ENCODE measurements at places on chromosomes 7 and 10.
A peak's percentile ranks its signal among the peaks of the same experiment; 100 is the strongest.

DNA sequence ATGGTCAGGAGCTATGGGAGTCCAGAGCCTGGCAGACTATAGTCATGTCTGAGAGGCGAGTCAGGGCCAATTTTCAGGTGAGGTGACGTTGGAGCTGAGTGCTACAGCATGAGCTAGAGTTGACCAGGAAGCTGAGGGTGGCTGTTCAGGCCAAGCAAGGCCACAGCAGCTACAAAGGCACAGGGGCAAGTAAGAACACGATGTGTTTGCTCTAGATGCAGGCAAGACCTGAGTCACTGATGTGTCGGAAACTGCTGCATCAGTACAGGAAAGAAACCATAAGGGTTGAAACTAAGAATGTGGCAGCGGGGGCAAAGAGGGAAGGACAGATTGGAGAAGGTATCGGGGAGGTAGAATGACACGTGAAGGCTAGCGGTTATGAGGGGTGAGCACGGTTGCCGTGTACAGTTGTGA, 11.8 kb upstream of the RRP12 start:
- no peak for ATAC-seq

DNA sequence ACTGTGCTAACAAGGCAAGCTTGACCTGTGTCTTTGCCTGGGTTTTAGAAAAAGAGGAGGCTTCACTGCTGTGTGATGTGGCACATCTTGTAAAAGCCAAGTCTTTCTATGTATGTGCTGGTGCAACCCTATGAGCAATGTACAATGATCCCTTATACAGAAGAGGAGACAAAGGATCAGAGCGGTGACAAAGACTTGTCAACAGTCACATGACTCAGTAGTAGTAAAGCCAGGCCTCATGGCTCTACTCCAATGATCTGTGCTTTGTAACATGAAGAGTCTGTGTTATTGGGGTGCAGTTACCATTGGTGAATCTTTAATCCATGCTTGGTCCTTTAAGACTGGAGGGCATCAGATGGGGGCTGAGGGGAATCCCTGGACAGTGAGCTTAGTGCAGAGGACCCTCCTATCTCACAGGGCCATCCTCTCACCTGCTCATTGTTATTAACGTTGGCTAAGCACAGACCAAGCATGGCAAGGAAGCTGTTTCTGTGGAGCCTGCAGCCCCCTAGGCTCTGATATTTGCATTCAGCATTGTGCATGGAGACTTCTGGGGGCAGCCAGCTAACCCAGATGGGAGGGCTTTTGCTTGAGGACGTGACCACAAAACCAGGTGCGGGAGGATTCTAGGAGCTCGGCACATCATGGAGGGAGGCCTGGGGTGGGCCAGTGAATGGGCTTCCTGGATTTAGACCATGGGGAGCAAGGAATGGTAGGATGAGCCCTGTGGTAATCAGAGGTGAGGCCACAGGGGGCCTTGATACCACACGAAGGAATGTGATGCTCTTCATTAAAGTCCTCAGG, 308.8 kb upstream of the ZNF32 start:
- ATAC-seq, result no peak

DNA sequence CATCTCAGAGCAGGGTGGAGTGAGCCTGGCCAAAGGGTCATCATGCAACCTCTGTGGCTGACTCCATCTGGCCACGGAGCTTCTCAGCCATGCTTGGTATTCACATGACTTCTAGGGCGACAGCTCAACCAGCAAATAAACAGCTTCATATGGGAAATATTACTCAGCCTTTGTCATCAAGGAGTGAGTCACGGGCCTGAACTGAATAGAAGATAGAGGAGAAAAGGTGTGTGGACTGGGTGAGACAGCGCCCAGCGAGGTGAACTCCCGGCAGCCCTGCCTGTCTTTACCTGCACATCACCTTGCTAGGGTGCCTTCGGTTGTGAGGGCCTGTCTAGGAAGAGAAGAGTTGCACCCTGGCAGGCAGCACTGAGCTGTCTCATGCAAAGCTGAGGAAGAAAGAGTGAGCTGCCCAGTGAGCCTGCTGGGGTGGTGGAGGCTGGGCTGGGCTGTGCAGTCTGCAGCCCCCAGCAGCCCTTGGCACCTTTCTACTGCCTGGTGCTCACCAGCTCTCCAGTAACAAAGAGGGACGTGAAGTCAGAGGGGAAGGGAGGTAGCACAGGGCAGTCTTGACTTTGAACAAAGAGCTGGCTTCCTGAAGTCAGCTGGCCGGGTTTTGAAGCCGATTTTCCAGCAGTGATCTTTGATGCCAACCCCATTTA, 114.2 kb downstream of the EGFR start:
- ATAC-seq, result peak; percentile 76

DNA sequence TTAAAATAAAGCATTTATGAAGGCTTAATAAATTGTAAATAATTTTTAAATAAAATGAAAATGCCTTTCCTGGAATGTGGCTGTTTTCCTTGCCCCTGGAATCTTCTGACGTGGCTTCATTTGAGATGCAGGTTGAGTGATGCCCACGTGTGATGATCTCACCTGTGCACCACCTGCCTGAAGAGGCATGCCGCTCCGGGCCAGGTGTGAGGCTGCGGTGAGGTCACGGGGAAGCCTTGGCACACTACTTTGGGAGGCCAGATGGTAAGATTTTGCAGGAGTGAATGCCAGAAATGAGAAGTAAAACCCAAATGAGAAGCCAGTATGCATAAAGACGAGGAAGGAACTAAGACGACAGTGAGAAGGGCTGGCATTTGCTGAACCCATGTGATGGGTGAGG, 36.2 kb downstream of the GOT1 start:
- no peak for ATAC-seq

DNA sequence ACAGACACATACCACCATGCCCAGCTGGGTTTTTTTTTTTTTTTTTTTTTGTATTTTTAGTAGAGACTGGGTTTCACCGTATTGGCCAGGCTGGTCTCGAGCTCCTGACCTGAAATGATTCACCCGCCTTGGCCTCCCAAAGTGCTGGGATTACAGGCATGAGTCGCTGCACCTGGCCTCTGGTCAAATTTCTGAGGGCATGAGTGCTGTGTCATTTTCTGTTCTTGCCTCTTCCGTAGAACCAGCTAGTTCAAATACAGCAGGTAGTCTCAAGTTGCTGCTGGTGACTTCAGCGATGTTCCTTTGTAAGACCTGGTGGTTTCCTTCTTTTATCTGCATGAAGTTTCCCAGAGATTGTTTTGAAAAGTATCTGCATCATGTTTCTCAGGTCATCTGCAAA, 134.8 kb upstream of the SHH start:
- ATAC-seq, result no peak

DNA sequence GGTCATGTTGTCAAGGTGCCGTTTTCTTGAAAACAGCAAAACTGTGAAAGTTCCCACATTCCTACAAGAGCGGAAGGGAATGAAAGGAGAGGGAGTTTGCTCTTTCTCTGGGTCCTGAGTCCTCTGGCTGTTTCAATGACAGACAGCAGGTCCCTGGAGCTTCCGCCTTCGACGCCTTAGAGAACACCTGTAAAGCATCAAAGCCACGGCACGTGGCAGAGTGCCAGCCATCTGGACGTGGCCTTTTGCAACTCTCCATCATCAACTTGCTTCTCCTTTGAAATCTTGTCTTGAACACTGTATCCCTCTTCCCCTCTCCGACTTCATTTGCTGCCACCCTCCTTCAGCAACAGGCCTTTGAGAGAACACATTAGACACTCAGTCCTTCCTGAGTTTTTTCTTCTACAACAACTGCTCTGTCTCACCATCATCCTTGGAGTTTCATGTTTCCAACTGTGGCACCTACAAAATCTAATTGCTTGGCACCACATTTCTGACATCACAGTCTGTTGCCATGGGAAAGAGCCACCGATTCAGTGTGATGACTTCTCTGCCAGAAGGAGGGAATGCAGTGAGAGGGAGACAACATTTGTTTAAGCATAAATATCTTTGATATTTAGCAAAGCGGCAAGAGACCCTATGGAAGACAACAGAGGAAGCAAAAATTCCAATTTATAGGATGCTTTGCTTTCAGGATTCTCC, 204.9 kb upstream of the PTER start:
- no peak for ATAC-seq

DNA sequence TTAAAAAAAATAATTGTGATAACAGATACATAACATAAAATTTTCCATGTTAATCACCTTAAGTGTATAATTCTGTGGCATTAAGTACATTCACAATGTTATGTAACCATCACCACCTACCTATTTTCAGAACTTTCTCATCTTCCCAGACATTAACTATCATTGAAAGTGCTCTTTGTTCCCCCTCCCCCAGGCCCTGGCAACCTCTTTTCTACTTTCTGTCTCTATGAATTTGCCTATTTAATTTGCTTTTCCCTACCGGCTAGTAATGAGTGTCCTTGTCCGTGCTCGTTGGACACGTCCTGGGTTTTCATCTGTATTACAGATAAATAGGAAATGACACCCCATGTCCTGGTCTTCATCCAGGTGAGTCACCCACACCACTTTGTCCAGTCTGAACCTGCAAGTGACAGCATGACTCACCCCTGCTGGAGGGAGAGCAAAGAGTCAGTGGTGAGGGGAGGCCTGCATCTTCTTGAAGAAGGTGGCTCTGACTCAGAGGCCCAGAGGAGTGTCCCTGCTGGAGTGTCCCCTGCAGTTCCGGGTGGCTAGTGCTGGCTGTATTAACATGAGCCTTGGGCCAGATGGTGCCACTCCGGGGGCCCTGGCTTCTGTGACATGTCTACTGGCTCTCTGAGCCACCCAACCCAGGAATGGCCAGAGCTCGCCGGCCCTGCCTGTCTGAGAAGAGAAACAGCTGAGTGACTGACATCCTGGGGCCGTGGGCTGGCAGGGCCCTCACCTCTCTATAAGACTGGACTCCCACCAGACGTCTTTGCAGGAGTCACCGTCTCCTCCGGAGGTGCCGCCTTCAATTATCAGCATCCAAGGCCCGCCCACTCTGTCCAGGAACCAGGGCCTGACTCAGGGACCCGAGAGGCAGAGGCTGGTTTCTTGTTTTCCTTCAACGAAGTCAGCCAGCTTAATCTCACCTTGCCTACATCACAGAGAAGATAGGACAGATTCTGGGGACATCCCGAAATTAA, 503.2 kb upstream of the MKI67 start:
- ATAC-seq, result no peak

- ATAC-seq, result peak; percentile 96
Observed at GRCh38 chr7:131244259-131244852, 83.3 kb upstream of the MKLN1 start.

DNA sequence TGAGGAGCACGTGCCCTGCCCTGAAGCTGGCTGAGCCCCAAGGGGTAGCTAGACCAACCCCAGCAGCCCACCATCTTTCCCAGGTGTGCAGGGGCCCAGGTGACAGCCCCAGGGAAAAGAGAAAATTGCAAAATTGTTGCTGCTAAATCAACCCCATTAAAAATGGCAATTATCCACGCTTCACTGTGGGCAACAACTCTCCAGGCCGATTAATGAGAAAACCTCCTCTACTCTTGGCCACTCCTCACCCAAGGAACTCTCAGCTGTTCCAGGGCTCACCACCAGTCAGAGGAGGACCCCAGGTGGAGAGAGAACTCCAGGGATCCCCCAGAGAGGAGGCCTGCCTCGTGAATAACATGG, 516.1 kb upstream of the MGMT start:
- ATAC-seq, result no peak

DNA sequence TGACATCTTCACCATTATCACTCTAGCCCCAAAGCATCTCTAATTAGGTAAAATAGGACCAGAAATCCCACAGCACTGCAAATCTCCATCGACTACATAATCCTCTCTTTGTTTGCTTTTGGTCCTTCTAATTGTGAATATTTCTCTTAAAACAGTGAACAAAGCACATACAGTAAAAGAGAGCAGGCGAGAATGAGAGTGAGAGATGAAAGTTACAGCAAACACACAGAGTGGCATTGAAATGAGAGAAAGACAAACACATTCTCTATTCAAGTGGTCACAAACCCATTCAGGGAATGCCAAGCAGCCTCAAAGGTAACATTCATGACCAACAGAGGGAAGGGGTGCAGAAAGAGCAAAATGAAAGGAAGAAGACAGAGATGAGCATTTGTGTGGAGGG, 109.8 kb upstream of the PTN start:
- ATAC-seq, result no peak

DNA sequence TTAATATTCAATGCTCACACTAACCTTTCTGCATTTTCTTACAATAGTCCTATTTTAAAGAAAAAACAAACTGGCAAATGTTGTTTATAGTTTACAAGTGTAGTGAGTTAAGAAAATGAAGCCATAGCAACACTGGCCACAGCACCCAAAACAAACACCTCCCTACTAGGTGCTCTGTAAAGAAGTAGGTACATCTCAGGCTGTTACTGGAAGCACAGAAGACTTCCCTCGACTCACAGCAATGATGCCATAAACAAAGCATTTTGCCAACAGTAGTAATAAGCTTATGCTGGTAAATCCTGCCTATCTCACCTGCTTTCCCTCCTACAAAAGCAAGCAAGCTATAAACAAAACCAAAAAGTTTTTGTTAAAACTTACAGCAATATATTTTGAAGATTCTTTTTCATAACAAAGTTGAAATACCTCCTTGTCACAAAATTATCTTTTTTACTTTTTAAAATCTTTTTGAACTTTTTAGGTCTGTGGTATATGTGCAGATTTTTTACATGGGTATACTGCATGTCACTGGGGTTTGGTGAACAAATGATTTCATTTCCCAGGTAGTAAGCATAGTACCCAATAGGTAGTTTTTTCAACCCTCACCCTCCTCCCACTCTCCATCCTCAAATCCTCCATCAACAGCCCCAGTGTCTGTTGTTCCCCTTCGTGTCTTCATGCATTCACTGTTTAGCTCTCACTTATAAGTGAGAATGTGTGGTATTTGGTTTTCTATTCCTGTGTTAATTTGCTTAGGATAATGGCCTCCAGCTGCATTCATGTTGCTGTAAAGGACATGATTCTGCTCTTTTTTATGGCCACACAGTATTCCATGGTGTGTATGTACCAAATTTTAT, 28.4 kb downstream of the COA1 start:
- peak; percentile 26 for ATAC-seq

- no peak for ATAC-seq
Observed at GRCh38 chr7:22555476-22555875, 55.5 kb upstream of the STEAP1B start.

GRCh38 chr10:115711306-115711705, 561.7 kb downstream of the GFRA1 start:
- no peak for ATAC-seq

DNA sequence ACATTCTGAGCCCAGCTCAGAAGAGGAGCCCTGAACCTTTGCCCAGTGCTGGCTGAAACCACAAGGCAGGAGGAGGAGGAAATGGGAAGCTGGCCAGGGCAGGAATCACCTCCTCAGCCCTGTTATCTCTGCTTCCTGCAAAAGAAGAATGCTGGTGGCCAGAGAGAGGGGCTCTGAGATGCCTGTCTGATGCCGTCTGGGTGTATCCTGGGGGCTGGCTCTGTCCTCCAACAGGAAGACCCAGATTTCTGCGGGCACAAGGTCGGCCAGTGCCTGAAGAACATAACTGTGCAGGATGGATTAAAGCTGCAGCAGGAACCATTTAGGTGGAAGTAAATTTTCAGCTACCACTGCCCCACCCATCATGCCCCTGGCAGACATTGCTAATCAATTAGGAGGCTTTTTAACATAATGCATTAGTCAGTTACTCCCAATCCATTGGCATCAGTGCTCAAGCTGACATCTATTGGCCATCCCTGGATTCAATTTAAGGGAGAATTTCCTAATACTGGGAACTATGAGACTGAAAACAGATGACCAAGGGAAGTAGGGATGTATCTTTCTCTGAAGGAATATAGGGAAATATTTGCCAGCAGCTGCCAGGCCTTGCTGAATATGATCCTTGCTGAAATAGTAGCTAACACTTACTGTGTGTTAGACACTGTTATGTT, 67.7 kb downstream of the COL13A1 start:
- peak; percentile 44 for ATAC-seq
